Activated naive CD8-positive, alpha-beta T cell treated with anti-CD3 and anti-CD28 coated beads, Interleukin-2, amount 50 U/mL, for 16 hours (primary cell): ENCODE measurements at places on chromosomes 13 and 19.

- DNase-seq = no peak
These were observed 3.1 kb downstream of the FTL start for GRCh38 chr19:48968179-48968661.

DNA sequence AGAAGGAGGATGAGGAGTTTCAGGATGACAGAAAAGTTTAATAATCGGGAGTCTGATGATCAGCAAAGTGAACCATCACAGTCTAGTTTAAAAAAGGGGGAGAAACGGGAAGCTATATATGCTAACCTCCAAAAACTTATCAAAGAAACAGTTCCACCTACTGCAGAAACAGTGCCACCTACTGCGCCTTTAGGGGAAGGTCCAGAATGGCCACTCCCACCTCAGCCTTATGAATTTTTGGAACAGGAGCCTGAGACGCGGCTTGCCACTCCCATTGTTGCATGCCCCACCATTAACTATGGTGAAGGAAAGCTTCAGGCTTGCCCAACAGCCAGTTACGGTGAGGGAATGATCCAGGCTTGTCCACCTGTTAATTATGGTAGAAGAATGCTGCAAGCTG is 929.0 kb downstream of the SLITRK6 start:
- no peak for DNase-seq

GRCh38 chr19:20660473-20661140 is 764 bp downstream of the ZNF626 start:
- no peak for DNase-seq

- no peak for DNase-seq
These were observed 668.1 kb downstream of the SLITRK5 start for GRCh38 chr13:88339271-88339741.

GRCh38 chr13:41634407-41634806 is 177.1 kb downstream of the RGCC start:
- DNase-seq = no peak

DNA sequence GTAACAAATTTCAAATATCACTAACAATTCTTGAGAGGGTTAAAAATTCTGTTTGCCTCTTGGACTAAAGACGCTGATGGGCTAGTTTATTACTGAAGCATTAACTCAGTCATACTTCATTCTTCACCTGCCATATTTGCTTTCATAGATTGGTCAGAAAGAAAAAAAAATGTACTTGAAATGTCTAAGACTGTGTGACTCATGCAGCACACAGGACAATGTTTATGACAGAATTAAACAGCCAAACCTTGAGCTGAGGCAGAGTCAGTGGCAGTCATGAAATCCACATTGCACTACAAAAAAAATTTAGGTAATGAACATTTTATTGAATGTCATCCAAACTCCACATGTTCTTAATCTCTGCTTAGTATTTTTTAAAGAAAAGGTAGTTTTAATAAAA is 135.6 kb downstream of the PRR20E start:
- DNase-seq = no peak

DNA sequence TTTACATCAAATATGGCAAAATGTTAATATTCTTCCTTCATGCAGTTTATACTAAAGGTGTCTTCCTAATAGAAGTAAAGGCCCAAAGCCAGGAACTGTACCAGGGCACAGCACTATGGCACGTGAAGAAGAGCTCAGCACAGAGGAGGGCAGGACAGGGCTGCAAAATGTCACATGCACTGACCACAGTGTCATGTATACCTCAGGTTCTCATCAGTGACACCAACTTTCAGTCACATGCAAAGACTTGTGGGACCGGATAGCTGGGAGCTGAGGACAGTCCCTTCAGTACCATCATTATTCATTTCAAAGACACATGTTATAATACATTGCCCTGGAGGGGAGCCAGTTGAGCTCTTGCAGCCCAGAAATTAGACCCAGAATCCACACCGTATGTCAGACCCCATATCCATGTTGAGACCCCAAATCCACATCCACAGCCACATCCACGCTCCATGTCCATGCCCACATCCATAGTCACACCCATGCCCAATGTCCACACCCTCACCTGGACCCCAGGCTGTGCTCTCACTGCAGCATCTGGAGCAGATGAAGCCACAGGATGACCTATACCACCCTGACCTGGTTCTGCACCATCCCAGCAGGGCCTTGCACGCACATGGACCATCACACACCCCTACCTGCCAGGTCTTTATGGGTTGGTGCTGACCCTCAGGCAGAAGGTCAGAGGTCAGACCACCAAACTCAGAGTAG is 111.8 kb downstream of the TUBA3C start:
- DNase-seq = no peak

GRCh38 chr19:1252821-1253513 is 4.6 kb downstream of the MIDN start:
- no peak for DNase-seq

DNA sequence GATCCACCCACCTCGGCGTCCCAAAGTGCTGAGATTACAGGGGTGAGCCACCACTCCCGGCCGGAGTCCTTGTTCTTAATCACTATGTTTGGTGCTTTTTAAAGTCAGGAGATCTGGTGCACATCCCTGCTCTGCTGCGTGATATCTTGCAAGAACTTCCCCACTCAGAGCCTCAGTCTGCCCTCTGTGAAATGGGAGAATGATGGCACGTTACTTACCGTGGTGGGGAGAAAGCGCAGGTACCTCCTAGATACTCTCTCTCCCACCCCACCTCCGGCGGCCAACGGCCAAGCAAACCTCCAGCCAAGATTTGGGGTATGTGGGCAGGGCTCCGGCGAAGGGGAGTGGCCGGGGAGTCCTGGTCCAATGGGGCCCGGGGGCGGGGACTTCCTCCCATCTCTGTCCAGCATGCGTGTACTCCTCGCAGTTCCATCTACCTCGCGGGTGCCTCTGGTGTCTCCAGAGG is at the start of gene RYR1:
TSS of gene RYR1 (plus strand) at position 424 of the 466 bp plus-strand sequence. CDS start 139 bp downstream, outside the sequence.
- no peak for DNase-seq

DNA sequence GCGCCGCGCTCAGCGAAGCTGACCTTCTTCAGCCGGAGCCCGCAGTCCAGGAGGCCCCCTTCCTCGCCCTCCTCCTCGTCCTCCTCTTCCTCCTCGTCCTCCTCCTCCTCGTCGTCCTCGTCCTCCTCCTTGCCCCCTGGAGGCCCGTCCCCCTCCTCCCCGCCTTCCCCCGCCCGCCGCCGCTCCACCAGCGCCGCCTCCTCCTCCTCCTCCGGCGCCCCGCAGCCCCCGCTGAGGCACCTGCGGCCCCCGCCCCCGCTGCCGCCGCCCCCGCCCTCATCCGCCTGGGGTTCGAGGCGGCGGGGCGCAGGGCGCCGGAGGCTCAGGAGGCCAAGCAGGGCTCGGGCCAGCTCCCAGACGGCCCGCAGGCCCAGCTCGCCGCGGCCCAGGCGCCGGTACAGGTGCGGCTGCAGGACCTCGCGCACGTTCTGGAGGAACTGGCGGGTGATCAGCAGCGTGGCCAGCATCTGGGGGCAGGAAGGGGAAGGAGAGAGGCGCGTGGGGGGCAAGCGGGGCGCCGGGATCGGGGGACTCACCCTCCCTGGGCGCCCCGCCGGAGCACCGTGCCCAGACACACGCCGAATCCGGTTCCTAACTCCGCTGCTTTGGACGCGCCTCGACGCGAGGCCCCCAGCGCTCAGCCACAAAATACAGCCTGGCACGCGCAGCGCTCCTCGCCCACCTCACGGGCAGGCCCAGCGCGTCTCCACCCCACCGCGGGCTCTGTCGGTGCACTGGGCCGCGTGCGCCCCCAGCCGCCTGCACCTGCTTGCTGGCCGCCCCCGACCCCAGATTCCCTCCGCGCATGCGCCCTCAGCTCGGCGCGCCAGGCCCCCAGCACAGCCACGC is 5.9 kb downstream of the ANO8 start:
- DNase-seq = no peak

- DNase-seq = no peak
These were observed 4.7 kb upstream of the GNA15 start for GRCh38 chr19:3131168-3131567.

DNA sequence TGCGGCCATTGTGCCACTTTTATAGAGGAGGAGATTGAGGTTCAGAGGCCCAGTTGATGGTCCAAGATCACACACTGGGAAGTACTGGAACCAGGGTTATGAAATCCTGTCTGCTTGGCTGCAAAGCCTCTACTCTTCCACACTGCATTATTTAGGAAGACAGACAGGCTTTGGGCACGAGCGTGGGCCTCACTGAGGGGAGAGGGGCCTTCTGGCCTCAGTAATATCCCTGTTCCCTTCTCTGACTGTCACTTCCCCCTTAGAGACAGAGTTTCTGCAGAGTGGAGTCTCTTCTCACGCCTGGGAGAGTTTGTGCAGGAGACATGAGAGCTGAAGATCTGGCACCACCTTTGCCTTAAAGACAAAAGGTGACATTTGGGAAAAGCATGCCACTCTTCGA is 49.0 kb upstream of the PNMA8B start:
- DNase-seq = no peak

GRCh38 chr19:18589380-18590272 is 1.0 kb downstream of the REX1BD start:
- peak; percentile 48 for DNase-seq

- DNase-seq = no peak
These were observed 12.1 kb upstream of the ZNF492 start for GRCh38 chr19:22622020-22622419.

GRCh38 chr19:53002479-53002878 is 11.2 kb upstream of the ERVV-1 start:
- no peak for DNase-seq

DNA sequence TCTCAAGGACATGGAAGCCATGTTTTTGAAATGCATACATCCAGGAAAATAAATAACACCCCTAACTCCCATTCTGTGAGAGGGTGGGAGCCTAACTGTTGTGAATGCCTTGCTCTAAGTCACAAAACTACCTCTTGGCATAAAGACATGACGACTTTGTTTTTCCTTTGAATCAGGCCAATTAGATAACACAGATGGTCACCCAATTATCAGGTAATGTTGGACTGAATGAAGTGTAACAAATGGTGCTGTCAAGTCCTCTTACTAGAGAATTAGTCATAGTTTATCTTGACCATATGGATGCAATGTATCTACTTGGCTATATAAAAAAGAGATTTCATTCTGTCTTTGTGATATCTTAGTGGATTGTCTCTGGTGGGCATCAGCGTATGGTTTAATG is 553.6 kb upstream of the ATXN8OS start:
- no peak for DNase-seq

DNA sequence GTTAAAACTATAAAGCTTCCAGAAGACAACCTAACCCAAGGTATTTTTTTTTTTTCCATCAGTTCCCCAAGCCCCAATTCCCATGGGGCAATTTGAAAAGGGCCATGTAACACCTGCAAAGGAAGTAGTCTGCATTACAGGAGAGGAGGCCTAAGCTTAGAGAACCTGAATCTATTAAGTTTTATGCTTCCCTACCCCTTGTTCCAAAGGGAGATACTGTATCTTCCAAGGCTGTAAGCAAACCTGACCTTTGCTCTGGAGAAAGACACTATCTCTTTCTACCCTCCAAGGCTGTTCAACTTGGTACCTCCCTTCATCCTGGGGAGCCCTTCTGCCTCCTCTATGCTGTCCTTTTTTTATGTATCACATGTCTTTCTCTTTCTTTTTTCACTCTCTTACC is 15.0 kb downstream of the KATNAL1 start:
- DNase-seq = no peak

DNA sequence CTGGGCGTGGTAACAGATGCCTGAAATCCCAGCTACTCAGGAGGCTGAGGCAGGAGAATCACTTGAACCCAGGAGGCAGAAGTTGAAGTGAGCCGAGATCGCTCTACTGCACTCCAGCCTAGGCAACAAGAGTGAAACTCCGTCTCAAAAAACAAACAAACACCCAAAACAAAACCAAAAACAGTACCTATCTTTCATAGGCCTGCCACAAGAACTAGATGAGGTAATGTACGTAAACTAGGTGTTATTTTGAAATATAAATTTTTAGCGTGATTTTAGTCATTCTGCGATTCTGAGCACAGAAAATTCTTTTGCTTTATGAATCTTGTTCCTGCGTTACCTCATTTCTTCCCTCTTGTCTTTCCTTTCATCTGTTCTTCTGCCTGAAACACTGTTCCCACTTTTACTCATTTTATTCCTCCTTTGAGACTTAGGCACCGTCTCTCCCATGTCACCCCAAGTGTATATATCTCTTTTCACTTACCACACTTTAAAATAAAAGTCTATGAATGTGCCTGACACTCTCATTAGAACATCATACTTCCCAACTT is 238.2 kb upstream of the HTR2A start:
- no peak for DNase-seq

DNA sequence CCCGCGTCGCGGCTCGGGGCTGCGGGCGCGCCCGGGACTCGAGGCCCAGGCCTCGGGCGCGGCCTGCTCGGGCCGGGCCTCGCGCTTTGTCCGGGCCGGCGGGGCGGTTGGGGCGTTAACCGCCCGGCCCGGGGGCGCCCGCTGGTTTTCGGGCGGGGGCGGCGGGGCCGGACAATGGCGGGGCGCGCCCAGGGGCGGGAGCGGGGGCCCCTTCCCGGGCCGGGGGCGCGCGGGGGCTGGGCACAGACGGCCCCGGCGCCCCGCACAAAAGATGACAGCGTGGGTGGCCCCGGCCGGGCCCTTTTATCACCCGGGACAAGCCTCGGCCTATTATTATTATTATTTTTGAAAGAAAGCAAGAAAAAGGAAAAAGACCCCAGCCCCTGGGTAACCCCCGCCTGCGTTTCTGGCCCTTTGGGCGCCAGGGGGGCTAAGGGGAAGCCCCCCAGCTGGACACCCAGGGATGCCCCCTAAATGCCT is 419 bp downstream of the KDM4B start:
- DNase-seq = no peak
